HTR-8/SVneo (cell line): ENCODE measurements at places on chromosomes 1 and 21.

GRCh38 chr1:58829866-58830265 lies 46.0 kb upstream of the JUN start:
- no peak for DNase-seq

- DNase-seq = no peak
These were observed 11.3 kb upstream of the DIPK1A start for GRCh38 chr1:92972409-92973129.

GRCh38 chr1:12706061-12706460 lies 9.8 kb upstream of the AADACL3 start:
- DNase-seq = no peak

GRCh38 chr1:38133756-38134155 lies 87.2 kb upstream of the POU3F1 start:
- no peak for DNase-seq

- DNase-seq = peak; percentile 43
These were observed 125.3 kb upstream of the CD34 start for GRCh38 chr1:208036106-208036808.

DNA sequence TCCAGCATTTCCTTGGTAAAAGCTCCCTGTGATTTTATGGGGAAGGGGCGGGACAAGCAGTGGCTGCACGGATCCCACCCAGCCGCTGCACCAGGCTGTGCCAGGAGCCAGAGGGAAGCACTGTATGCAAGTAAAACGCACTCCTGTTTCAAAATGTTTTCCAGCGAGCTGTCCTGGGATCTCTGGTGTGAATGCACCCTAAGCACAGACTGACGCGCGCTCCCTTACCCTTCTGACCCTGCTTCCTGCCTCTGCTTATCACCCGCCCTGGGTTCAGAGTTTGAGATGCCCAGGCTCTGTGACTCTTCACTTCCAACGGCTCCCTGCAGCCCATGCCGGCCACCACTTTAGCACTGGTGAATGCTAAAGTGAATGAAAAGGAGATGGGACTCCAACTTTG lies 131.2 kb downstream of the RHOU start:
- DNase-seq = no peak

DNA sequence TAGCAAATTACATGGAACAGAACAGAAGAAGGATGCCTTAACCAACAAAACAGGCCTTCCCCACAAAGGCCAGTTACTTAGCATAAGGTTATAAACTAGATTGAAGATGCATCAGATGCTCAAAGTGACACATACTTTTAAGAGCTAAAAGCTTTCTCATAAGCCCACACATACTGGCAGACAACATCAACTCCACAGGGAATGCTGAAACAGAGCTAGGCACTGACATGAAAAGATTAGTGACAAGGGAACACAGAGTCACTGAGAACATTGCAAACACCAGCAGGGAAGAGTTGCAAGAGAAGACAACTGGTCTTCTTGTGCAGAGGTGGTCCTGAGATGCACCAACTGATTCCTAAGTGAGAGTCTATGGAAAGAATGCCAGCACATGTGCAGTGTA lies 6.9 kb downstream of the TTC13 start:
- no peak for DNase-seq

DNA sequence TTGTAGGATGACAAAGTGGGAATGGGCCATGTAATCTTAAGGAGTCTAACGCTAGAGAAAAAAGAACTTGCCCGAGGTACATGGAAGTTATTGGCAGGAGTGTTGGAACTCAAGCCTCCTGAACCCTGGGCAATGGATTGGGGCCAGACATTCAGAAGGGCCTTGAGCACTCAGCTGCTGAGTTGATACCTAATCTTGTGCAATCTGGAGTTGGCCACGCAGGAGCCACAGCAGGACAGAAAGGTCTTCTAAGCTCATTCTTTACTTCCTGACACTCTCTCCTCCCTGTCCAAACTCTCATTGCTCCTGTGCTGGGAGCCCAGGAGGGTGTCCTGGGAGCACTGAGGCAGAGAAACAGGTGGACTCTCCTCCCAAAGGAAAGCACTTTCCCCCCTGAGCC lies 25.1 kb upstream of the CSF1 start:
- DNase-seq = no peak

DNA sequence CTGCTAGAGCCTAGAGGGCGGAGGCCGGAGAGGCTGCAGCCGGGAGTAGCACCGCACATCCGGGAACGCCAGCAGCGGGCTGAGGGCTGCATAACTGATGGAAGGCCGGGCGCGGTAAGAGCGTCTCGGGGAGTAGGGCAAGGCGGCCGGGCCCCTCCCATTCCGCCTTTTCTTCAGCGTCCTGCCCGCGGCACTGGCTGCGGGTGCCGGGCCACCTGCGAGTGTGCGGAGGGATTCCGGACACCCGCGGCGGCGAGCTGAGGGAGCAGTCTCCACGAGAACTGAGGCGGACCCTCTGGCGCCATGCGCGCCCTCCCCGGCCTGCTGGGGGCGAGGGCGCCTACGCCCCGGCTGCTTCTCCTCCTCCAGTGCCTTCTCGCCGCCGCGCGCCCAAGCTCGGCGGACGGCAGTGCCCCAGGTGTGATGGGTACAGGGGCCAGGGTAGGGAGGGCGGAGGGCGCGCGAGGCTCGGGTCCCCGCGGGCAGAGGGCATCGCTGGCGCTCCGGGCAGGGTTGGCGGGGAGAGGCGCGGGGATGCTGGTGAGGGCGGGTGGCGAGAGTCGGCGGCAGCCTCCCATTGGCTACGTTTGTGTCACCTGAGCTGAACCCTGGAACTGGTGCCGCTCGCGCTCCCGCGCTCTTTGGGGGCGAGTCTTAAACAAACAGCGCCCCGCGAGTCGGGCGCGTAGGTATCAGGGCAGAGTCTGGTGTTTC lies 334.4 kb downstream of the SRGAP2C start:
- DNase-seq = peak; percentile 65
